ENCODE measurements at places on chromosomes 5 and 9.

- DNase-seq, result no peak
These were observed 24.7 kb upstream of the TMEM250 start for GRCh38 chr9:136143215-136144001.

GRCh38 chr9:14021871-14022525 lies 291.9 kb downstream of the NFIB start:
- no peak for DNase-seq

DNA sequence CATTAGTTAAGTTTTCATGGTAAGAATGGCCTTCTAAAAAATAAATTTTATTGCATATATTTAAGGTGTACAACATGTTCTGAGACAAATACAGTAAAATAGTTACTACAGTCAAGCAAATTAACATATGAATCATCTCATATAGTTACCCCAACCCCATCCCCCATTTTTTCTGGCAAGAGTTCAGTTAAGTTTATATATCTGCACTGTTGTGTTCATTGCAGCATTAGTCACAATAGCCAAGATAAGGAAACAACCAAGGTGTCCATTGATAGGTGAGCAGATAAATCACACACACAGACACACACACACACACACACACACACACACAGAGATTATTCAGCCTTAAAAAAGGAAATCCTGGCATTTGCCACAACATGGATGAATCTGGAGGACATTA lies 37.2 kb upstream of the OTULIN start:
- DNase-seq, result no peak

DNA sequence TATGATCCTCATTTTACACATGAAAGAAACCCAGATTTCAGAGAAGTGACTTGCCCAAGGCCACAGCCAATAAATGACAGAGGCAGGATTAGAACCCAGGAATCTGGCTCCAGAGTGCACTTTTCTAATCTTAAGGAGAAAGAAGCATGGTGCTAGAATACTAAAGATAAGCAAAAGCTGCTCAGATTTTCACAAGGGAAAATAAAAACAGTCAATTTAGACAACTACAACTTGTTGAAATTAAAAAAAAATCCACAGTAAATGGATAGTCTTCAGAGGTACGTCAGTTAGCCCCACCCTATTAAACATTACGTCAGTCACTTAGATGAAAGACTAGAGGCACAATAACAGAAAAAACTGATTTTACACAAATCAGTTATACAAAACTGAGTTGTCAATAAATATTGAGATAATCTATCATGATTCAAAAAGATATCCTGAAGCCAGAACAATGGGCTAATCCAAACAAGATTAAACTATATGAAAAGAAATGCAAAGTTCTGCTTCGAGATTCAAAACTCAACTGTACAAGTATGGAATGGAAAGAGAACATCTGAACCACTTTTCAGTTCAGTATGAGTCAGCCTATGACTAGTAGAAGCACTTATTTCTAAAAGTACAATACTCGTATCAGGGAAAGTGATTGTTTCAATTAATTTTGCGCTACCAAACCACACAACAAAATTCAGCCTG lies 9.3 kb downstream of the TMEM245 start:
- DNase-seq, result no peak

DNA sequence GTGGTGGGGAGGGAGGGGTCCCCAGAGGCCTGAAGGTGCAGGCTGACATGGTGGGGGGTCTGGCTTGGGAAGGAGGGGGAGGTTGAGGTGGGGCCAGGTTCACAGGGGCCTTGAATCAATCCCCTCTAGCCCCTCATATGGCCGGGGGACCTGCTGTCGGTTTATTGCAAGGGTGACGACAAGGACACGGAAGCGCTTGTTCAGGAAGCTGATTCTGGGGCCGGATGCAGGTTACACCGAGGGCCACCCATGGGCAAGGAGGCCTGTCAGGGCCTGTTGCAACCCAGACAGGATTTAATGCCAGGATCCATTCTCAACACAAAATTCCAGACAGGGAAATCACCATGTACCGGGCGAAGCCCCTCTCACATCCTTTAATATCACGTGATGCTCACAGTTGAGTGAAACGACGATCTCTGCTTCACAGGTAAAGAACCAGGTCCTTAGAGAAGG lies 41.6 kb upstream of the SYNPO start:
- no peak for DNase-seq

- no peak for DNase-seq
These were observed 247.5 kb downstream of the MARCHF11 start for GRCh38 chr5:15932066-15932465.

DNA sequence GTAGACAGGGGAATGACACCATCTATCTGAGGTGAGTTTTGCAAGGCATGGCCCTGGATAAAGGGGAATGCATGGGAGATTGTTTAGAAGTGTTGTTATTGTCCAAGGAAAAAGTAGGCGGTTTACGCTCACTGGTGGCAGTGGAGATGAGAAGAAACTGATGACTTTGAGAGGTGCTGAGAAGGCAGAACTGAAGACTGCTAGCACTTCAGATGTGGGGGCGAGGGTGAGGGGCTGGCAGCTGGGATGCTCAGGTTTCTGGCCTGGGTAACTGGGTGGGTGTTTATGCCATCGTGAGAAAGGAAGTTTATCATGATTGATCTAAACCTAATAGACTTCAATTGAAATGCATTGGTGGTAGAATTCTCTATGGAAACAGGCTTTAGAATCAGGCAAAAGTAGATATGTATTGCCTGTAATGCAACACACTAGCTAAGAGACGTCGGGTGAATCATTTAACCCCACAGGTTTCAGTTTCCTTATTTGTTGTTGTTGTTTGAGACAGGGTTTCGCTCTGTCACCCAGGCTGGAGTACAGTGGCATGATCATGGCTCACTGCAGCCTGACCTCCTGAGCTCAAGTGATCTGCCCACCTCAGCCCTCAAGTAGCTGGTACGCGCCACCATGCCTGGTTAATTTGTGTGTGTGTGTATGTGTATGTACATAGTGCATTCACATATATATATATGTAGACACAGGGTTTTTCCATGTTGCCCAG lies 123.5 kb downstream of the SLC24A2 start:
- no peak for DNase-seq

GRCh38 chr9:96363175-96363967 lies 20.1 kb downstream of the SLC35D2 start:
- no peak for DNase-seq

- no peak for DNase-seq
These were observed 279.8 kb downstream of the FSTL4 start for GRCh38 chr5:133332439-133333024.

DNA sequence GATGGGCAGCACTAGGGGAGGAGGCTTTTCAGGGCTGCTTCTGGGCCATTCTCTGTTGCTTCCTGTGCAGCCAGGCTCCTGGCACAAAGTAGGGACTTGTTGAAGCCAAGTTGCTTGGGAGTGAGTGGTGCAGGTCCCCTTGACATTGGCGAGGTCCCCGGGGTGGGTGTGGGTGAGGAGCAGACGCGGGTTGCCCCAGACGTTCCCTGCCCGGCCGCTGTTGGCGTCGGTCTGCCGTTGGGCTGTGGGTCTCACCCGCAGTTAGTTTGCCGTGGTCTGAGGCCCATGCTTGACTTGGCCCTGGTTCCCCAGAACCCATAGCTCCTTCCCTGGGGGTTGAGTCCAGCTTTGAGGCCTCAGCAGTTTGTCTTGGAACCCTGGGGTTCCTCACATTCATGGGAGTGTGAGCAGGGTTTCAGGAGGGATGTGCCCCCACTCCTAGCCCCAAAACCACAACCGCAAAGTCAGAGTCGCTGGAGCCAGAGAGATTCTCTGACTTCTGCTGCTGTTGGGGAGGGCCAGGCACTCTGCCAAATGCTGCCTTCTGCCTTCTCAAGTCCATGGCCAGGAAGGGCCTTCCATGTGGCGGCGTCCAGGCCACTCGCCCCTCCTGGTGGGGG lies 77.5 kb downstream of the RXRA start:
- DNase-seq, result peak; percentile 96

GRCh38 chr5:116668390-116668789 lies 93.8 kb upstream of the SEMA6A start:
- DNase-seq, result no peak

GRCh38 chr5:168430296-168430695 lies 56.0 kb upstream of the RARS1 start:
- no peak for DNase-seq

DNA sequence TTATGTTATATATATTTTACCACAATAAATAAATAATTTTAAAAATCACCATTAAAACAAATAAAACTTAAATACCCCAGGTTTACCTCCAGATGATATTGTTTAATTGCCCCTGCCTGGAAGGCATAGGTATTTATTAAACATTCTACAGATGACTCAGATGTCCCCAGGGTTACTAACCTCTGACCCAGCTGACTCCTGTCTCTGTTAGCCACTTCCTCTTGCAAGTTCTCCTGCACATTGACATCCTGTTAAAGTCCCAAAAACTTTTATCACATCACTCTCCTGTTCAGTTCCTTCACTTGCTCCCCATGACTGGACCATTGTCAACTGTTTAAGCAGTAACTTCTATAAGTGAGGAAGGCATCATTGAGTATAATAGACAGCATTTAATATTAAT lies 37.0 kb upstream of the RAB3C start:
- DNase-seq, result no peak

DNA sequence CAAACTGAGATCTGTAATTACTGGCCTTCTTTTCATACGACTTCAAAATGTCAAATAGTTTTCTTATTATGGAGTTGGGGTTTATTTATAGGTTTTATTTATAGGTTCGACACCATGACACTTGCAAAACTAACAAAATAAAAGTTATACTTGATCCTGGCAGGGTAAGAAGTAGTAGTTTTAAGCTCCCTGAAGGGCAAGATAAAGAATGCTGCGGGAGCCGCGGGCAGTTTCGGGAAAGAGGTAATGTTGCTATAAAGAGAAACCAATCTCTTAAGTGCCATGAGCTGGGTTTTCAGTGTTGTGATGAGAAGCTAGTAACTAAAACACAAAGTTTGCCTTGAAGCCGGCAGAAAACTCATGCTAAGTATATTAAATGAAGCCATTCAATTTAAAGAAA lies 24.8 kb downstream of the PTPN3 start:
- DNase-seq, result no peak

DNA sequence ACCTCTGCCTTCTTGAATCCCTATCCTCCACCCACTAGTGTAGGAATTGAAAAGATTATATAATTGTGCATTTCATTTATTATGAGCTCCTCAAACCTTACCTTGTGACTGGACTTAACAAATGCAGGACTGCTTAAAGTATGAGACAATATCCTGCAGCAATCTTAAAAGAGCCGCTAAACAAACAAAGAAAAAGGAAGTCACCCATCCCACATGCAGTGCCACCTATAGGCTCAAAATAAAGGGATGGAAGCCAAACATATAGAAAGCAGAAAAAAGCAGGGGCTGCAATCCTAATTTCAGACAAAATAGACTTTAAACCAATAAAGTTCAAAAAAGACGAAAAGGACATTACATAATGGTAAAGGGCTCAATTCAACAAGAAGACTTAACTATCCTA lies 8.7 kb downstream of the PCAT7 start:
- DNase-seq, result no peak

- DNase-seq, result peak; percentile 97
These were observed 100.6 kb downstream of the LHFPL2 start for GRCh38 chr5:78547731-78548615.

- no peak for DNase-seq
These were observed 227.0 kb downstream of the ZNF608 start for GRCh38 chr5:124519396-124519795.

DNA sequence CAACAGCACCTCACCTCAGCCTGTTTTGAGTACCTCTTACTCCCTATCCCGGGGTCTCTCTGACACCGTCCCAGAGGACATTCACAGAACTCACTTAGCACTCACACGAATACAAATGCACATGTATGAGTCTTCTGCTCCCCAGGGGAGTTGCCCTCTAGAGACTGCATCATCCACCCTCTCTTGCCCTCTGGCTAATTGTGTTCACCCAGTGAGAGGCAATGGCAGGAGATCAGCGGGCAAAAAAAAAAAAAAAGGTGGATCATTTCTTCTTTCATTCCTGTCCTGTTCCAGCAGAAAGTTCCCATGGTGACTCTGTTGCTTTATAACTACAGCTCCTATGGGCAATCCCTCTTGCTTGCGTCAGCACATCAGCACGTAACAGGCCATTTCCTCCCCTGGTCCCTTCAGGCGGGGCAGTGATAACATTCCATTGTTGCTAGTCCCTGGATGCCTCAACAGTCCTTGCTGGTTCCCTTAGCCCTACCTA lies 23.5 kb upstream of the SNX2 start:
- no peak for DNase-seq

Measured in posterior vena cava (tissue), 2 donors.